Sigmoid colon (tissue), 7 donors: ENCODE measurements at places on chromosomes 12 and 14. TPM values are rescaled to one million over a fixed set of nuclear protein-coding genes. Genes with fewer than 3 reads are reported as not detected.

GRCh38 chr12:132340266-132341035 is 11.1 kb upstream of the GALNT9 start:
- H3K27ac ChIP-seq, result no peak overlapping the region
- no peaks in the 10 kb centered on the region for H3K36me3 ChIP-seq
- H3K27me3 ChIP-seq, result no peaks in the 10 kb centered on the region
- H3K4me1 ChIP-seq, result peaks cover 20% of the 10 kb centered on the region
- H3K4me3 ChIP-seq, result no peak overlapping the region
- DNase-seq, result no peak

DNA sequence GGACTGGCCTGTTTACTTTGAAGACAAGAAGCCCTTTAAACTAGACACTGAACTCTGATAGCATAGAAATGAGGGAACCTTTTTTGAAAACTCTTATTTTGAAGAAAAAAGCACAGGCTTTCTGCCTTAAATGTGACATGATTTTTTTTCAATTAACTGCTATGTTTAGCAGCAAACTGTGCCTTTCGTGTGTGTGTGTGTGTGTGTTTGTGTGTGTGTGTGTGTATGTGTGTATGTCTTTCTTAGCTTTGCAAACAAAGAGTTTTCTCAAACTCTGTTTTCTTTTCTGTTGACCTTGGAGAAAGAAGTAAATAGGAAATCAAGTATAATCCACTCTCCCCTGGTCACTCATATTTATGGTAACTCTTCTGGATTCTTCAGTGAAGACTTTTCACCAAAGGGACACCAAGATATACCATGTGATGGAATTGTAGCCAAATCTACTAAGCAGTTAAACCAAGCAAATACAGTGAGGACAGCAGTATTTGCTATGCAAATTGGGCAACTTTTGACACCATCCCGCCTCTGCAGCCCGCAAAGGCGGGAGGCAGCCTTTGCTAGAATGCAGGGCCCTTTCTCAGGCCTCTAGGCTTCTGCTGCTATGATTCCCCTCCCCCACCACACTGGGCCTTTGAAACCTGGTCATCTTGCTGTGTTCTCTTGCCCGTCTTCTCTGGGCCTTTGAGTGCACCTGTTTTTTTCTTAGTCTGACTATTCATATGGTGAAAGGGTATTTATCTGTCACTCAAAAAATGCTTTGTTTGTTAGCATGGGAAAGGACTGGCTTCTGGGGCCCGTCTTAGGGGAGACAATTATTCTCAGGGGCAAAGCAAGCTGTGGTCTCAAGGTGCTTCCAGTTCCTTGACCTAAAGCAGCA is 107.9 kb downstream of the MYRFL start:
- H3K36me3 ChIP-seq, result no peaks in the 10 kb centered on the region
- no peaks in the 10 kb centered on the region for H3K27me3 ChIP-seq
- no peak for DNase-seq
- H3K27ac ChIP-seq, result no peak overlapping the region
- H3K4me1 ChIP-seq, result no peaks in the 10 kb centered on the region

GRCh38 chr12:44405297-44405696 is 470.8 kb downstream of the NELL2 start:
- H3K4me1 ChIP-seq, result no peaks in the 10 kb centered on the region
- H3K4me3 ChIP-seq, result no peak overlapping the region
- H3K27ac ChIP-seq, result no peak overlapping the region
- H3K27me3 ChIP-seq, result no peaks in the 10 kb centered on the region

GRCh38 chr14:73173092-73173735 is 36.9 kb downstream of the PSEN1 start:
- H3K27ac ChIP-seq, result no peak overlapping the region
- peaks cover 81% of the 10 kb centered on the region for H3K36me3 ChIP-seq
- H3K4me3 ChIP-seq, result no peak overlapping the region
- no peak for DNase-seq

The CISTR gene
- not detected for polyA plus RNA-seq

DNA sequence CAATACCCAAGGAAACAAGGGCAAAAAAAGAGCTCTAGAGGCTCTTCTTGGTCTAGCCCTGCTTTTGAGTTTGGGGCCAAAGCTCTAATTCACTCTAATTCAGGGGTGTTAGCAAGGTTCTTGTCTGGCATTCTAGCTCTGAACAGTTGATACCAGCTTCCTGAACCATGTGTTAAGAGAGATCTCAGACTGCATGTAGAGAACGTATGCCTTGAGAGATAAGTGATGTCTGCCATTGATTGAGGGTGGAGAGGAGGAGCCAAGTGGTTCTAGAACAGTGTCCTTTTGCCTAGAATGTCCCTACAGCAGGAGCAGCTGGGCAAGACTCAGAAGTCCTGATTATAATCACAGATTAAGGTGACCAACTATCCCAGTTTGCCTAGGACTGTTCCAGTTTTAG is 18.2 kb upstream of the POC1B start:
- H3K27ac ChIP-seq, result no peak overlapping the region
- H3K4me3 ChIP-seq, result no peak overlapping the region
- no peak for DNase-seq
- peaks cover 18% of the 10 kb centered on the region for H3K4me1 ChIP-seq

DNA sequence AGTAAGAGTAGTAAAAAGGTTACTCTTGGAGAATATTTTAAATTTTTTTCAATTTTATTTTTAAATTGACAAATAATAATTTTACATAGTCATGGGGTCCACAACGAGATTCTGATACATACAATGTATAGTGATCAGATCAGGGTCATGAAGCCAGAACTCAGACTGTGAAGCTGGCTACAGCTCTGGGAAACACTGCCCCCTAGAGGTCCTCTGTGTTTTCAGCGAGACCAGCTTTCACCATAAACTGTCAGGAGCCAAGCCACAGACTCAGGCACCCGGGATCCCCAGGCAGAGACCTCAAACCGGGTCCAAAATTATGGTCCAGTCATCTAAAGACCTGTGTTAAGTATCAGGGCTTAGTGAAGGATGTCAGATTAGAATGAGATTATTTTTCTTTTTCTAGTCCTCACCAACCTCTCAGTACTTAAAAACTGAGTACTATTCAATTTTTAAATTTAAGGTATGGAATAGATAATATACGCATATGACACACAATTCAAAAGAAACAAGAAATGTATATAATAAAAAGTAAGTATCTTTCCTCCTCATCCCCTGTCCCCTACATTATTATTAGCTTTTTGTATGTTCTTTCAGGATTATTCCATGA is 397.1 kb downstream of the MDGA2 start:
- no peak overlapping the region for H3K4me3 ChIP-seq
- DNase-seq, result no peak
- no peak overlapping the region for H3K27ac ChIP-seq
- H3K27me3 ChIP-seq, result no peaks in the 10 kb centered on the region

The PRB2 gene
- polyA plus RNA-seq, result not detected

GRCh38 chr12:81261508-81262207 is 183.8 kb downstream of the ACSS3 start:
- no peak overlapping the region for H3K27ac ChIP-seq
- H3K4me3 ChIP-seq, result no peak overlapping the region
- no peak for DNase-seq
- H3K36me3 ChIP-seq, result no peaks in the 10 kb centered on the region

GRCh38 chr12:106085213-106085612 is 53.5 kb downstream of the NUAK1 start:
- no peaks in the 10 kb centered on the region for H3K36me3 ChIP-seq
- no peaks in the 10 kb centered on the region for H3K4me1 ChIP-seq
- no peak overlapping the region for H3K4me3 ChIP-seq
- no peaks in the 10 kb centered on the region for H3K27me3 ChIP-seq

- DNase-seq, result no peak
- H3K27me3 ChIP-seq, result no peaks in the 10 kb centered on the region
- no peaks in the 10 kb centered on the region for H3K4me1 ChIP-seq
- no peak overlapping the region for H3K4me3 ChIP-seq
Measured at GRCh38 chr14:77485256-77485655, 13.4 kb downstream of the ISM2 start.

The AQP5 gene
- polyA plus RNA-seq, result not detected

DNA sequence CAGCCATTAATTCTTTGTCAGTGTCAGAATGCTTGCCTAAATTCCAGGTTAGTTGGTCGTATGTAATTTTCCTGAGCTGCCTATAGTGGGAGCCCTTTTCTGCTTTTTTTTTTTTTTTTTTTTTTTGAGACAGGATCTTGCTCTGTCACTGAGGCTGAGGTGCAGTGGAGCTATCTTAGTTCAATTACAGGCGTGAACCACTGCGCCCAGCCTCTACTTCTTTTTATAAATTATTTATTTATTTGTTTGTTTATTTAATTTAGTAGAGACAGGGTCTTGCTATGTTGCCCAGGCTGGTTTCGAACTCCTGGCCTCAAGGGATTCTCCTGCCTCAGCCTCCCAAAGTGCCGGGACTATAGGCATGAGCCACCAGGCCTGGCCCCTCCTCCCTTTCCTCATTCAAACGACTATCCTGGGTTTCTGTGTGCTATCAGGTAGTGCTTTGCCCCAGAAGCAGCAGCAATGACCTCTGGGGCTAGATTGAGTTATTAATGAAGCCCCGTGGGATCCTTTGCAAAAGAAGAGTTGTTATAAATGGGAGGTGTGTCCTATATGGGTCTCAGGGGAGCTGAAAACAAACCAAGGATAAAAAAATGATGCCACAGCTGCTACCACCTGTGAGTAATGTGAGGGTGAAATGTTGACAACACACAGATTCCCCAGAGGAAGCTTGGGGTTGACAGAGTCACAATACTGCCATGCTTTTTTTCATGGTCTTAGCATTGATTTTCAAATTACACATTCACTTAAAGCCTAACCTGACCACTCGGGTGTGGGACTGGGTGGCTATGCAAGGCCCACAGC is 34.6 kb upstream of the NFKBIA start:
- H3K27me3 ChIP-seq, result no peaks in the 10 kb centered on the region
- DNase-seq, result no peak
- H3K27ac ChIP-seq, result no peak overlapping the region
- H3K36me3 ChIP-seq, result no peaks in the 10 kb centered on the region
- H3K4me1 ChIP-seq, result no peaks in the 10 kb centered on the region

- H3K27ac ChIP-seq, result no peak overlapping the region
- no peaks in the 10 kb centered on the region for H3K36me3 ChIP-seq
- H3K27me3 ChIP-seq, result no peaks in the 10 kb centered on the region
- DNase-seq, result no peak
- H3K4me1 ChIP-seq, result no peaks in the 10 kb centered on the region
Measured at GRCh38 chr14:44952391-44953110, 9.2 kb downstream of the KLHL28 start.

DNA sequence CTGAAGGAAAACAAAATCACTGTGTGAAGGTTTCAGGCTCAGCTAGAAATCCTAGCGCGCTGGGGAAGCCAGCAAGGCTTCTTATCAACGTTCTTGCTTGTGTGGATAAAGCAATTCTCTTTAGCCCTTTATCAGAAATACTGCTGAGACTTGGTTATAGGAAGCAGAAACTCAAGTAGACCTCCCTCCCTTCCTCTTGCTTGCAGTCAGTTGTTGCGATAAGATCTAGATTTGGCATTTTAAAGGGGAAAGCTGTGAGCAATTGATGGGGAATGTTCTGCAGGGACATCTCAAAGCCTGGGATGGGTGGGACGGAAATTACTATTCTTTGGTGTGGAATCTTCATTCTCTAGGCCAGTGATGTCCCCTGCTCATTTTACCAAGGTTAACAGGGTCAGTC is 76.4 kb upstream of the ANO4 start:
- H3K4me1 ChIP-seq, result peaks cover 9% of the 10 kb centered on the region
- no peak for DNase-seq
- H3K27me3 ChIP-seq, result peaks cover 53% of the 10 kb centered on the region
- no peak overlapping the region for H3K27ac ChIP-seq

The KITLG gene
- 13.7 TPM for polyA plus RNA-seq

DNA sequence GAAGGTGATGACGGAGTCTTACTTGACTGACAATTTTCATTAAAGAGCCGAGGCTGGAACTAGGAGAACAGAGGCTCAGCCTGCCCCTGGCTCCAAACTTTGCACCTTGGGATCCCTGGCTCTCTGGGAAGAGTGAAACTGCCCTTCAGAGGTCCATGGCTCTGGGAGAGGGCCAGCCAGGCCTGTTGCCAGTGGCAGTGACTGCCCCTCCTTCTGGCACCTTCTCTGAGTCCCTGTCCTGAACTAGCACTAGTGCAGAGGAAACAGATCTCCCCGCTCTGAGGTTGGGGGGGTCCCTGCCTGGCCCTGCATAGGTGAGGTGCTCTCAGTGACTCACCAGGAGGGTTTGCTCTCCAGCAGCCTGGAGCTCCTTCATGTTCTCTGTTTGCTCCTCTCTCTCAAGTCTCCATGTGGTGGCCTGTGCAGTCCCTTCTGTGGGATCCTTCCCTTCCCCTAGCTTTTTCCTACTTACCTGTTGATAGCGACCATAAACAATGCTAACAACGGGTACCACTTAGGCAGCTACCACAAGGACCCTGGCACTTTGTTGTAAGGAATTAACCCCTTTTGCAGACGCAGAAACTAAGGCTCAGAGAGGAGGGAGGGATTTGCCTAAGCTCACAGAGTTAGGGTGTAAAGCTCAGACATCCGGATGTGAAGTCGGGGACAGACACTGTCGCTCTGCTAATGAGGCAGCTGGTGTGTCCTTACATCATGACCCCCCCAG is 22.4 kb downstream of the FAM222A start:
- no peak overlapping the region for H3K4me3 ChIP-seq
- H3K4me1 ChIP-seq, result no peaks in the 10 kb centered on the region
- peaks cover 4% of the 10 kb centered on the region for H3K27me3 ChIP-seq
- peak; percentile 46 for DNase-seq

The KLRB1 gene
- polyA plus RNA-seq, result 3.4 TPM
